Psoas muscle (tissue), 8 donors: ENCODE measurements at places on chromosomes 4 and X. TPM values are rescaled to one million over a fixed set of nuclear protein-coding genes. Genes with fewer than 3 reads are reported as not detected.

SMARCA5 gene
- polyA plus RNA-seq: 24.7 TPM

MAMLD1 gene
- 1.3 TPM for polyA plus RNA-seq

CLIC2 gene
- 3.4 TPM for polyA plus RNA-seq

APOOL gene
- 28.6 TPM for polyA plus RNA-seq

OPN1LW gene
- 0.13 TPM for polyA plus RNA-seq

CT47A7 gene
- not detected for polyA plus RNA-seq

PRRG3 gene
- 0.26 TPM for polyA plus RNA-seq

BEND2 gene
- 0.04 TPM for polyA plus RNA-seq

CENPVL1 gene
- not detected for polyA plus RNA-seq

FGF13 gene
- 10.9 TPM for polyA plus RNA-seq

HPGD gene
- polyA plus RNA-seq: 0.87 TPM

DUX4 gene
- polyA plus RNA-seq: not detected

SMARCA1 gene
- 13.6 TPM for polyA plus RNA-seq

CCSER1 gene
- polyA plus RNA-seq: 0.06 TPM

UGT8 gene
- 0.04 TPM for polyA plus RNA-seq

VSIG4 gene
- polyA plus RNA-seq: 15.1 TPM

CT83 gene
- polyA plus RNA-seq: not detected

PCYT1B gene
- polyA plus RNA-seq: 0.08 TPM

ERAS gene
- not detected for polyA plus RNA-seq

VEGFD gene
- polyA plus RNA-seq: 7.2 TPM
